ENCODE measurements at places on chromosomes 3 and 15.

DNA sequence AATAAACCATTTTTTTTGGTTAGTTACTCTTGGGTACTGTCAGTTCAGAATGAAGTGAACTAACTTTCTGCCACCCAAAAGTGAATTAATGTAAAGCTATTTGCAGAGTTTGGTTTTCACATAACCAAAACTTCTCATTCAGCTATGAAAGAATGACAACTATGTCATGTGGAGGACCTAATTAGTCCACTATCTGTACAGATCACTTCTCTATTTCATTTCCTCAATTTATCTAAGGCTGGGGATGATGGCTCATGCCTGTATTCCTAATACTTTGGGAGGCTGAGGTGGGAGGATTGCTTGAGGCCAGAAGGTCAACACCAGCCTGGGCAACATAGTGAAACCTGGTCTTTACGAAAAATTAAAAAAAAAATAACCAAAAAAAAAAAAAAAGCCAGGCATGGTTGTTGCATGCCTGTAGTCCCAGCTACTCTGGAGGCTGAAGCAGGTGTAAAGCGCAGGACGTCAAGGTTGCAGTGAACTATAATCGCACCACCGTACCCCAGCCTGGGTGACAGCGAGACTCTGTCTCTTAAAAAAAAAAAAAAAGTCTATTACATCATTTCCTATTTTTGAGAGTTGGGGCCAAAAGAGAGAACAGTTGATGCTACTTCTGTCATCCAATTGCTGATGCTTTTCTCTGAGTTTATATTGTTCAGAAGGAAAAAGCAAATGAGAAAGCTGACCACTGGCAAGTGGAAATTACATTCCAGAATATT is 8.7 kb downstream of the HYPK start:
- no peak for DNase-seq

DNA sequence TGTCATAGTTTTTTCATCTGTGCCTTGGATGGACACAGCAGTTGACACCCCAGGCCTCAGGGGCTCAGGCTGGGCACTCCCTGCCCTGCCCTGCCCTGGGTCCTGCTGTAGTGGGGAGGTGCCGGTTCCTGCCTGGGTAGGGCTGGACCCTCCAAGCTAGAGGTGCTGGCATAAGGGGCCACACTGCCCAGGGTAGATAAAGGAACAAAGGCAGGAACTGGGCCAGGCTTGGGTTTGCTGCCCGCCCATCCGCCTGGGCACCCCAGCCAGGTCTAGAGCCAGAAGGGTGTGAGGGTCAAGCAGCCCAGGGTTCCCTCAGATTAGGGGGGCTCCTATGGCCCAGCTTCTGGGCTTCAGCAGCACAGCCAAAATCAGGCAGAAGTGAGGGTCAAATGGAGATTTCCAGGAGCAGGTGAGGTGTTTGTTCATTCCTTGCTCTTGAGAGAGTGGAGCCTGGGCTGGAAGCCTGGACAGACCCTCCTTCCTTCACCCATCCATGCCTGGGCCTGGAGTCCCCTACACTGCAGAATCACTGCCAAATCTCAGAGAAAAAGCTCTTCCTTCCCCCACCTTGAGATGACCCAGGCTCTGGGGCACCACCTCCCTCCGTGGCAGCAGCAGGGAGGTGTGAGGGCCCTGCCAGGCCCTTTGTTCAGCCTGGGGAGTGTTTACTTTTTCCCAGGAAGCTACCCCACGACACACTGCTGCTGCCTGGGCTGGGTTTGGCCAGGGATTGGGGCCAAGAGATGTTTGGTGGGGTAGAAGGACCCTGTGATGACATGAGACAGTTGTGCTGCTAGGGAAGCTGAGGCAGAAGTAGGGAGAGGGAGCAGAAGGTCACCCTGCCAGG is 7.1 kb downstream of the SEMA3F start:
- no peak for DNase-seq

- DNase-seq, result peak; percentile 94
Observed at GRCh38 chr15:62758126-62758951, 284.2 kb upstream of the TPM1 start.

DNA sequence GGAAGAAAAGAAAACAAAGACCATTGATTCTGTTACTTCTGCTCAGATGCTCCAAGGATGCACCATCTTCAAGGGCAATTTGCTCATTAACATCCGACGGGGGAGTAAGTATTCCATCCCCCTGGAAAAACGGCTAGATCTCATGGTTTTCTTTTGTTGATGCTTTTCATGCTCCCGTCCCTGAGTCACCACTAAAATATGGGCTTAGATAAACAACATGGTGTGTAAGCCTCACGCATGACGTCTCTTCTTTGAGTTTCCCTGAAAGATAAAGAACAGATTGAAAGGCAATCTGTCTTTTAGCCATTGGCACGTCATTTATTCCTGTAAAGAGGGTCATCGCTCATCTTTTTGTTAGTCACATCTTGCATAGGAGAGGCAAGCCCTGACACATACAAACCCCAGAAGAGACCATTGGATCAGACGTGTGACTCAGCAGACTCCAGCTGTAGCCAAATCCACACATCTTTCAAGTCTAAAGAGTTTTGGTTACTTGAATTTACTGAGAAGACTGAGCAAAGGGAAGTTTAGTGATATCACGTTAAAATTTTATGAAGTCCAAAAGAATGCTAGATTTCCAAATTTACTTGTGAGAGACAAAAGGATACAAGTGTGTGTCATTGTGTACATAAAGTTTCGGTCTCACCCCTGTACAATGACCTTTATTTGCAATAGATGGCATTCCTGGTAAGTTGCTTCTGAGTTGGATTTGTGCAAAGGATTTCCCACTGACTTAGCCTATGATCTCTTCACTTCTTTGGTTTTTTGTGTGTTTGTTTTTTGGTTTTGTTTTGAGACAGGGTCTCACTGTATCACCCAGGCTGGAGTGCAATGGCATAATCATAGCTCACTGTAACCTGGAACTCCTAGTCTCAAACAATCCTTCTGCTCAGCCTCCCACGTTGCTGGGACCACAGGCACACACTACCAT is 110.5 kb downstream of the PGPEP1L start:
- DNase-seq, result peak; percentile 100

DNA sequence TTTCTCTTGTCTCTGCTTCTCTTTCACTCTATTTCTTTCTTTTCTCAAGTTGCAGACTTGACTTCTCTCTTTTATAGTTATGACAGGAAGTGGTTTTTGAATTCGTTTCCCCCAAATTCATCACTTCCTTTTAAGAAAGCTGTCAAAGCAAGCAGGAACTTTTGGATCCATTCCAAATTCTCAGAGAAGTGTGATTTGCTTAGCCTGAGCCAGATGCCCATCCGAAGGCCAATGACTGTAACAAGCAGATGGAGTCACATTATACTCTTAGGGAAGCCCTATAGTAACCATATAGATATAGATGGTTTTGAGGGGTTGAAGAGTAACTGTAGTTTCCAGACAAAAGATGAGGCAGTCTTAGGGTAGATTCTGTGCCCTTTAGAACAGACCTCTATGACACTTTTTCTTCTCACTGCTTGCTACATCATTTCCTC is 592.0 kb upstream of the KCNMB2 start:
- no peak for DNase-seq

DNA sequence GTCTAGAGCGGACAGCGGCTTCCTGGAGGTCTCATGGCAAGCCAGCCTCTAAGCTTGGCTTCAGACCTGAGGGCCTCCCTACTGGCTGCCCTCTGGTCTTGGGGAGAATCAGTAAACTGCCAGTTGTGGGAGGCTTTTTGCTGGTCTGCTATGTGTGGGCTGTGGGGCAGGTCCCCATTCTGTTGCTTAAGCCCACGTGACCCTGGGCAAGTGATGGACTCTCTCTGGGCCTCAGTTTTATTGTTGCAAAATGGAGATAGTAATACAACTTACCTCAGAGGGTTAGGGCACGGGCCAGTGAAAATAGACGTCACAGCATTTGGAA is 61.7 kb downstream of the SLC6A6 start:
- no peak for DNase-seq

DNA sequence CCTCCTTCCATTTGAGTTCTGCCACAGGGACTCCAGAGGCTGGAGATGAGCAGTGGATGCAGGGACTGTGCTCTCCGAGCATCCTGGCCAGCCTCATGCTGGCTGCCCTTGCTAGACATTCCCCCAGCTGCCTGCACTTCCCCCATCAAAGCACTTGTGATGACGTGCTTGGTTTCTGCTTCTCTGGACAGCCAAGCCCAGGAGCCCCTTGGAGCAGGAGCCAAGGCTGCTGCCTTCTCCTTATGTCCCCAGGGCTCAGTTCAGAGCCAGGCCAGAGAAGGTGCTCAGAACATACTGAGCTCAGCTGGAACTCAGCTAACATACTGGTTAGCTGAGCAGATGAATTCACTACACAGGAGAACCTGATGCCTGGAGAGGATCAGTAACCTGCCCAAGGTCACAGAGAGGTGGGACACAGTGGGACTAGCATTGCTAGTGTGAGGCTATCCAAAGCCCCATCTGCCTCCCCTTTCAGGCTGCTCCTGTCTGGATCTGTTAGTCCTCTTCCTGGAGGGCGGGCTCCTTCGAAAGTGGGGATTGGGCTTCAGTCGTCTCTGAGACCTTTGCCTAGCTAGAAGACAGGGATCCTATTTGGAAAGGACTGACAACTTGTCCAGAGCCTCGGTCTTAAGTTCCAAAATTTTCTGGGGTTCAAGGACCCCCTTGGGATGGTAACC is 4.3 kb downstream of the PCBP4 start:
- DNase-seq, result peak; percentile 20

DNA sequence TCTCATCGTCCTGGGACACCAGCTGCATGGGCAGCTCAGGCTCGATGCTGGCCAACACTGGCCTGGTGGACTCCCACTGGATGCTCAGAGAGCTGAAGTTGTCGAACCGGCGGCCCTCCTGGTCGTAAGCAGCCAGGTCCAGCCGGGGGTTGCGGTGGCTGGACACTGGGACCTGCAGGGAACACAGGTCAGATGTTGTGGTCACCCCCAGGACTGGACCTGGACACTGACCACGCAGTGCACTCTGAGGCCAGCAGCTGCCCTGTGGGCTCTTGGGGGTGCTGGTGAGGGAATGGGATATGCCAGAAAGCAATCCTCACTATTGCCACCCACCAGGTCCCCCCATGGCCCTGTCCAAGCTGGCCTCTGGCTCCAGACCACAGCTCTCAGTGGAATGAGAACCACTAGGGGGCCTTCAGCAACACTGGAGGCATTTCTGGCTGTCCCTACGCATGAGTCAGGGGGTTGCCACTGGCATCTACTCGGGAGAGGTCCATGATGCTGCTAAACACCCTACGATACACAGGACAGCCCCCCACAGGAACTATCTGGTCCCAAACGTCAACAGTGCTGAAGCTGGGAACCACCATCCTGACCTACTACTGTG is 66.1 kb downstream of the NUP210 start:
- no peak for DNase-seq

DNA sequence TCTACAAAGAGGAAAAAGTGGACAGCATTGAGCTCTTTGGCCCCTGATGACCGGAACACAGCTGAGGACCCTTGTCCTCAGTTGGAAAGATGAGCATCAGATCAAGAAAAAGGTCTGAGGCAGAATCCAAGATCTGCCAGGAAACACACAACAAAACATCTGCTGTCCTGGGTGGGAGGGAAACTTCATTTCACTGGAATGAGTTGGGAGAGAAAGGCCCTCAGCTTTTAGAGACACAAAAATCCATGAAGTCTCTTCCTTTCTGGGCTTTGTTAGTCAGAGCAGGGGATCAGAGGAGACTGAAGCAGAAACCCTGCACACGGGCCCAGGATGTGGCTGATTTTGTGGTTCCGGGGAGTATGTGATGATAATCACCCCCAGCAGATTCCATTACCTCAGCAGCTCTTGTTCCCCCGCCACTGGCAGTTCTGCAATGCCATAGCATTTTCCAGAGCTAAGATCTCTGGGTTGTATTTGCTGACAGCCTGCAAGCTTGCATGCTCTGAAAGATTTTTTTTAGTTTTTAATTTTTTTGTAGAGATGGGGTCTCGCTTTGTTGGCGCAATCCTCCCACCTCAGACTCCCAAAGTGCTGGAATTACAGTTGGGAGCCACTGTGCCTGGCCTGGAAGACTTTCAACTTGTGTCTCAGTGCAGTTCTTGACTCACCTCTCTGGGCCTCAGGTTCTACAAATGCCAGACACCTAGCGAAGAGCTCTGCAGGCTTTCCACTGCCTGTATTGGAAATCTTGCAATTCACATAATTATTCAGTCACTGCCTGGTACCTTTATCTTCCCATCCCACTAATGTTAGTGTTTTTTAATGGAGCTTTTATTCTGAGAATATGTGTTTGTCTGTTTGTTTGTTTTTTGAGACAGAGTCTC is 5.8 kb upstream of the TATDN2 start:
- peak; percentile 91 for DNase-seq

DNA sequence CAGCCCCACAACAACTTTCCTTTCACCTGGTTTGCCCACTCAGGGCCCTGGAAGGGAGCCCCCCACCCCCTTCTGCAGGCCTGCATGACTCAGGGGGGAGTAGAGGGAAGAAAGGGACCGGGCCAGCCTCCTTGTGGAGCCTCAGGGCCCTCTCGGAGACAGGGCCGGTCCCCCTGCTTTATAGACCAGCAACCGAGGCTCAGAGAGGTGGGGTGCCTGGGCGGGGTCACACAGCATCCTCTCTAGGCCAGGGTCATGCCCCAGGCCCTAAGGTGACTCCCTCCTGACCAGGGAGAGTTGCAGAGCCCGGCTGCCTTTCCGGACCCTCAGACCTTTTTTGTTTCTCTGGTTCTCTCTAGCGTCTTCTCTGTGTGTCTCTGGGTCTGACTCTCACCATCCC is 211.3 kb downstream of the TBC1D2B start:
- DNase-seq, result no peak

DNA sequence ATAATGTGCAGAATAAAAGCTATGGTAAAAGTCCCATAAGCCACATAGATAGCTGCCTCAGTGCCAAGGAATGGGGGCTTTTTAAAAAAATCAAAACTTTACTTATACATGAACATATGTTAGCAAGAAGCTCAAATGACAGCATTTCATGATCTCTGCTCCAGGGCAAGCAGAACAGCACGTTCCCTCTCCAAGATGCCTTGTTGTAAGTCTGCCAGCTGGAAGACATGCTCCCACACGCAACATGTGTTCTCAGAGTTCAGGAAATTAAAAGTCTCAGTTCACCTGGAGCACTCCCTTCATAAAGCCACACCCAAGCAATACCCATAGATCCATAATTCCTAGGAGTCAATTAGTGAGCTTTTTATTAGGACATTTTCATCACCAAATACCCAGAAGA is 52.2 kb downstream of the ABI3BP start:
- DNase-seq, result no peak

DNA sequence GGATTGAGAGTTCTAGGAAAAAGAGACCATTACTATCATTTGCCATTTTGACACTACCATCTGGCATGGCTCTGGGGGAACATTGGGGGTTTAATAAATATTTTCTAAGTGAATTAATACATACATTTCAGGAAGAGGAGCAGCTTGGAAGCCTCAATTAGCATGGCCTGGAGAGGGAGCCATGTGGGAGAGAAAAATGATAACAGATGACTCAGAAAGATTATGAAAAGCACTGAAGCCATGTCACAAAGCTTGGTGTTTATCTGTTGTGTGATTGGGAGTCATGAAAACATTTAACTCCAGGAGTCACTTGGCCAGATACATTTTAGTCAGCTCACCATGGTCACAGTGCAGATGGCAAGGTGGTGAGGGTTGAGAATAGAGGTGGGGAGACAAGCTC is 121.0 kb downstream of the SSR3 start:
- peak; percentile 5 for DNase-seq

DNA sequence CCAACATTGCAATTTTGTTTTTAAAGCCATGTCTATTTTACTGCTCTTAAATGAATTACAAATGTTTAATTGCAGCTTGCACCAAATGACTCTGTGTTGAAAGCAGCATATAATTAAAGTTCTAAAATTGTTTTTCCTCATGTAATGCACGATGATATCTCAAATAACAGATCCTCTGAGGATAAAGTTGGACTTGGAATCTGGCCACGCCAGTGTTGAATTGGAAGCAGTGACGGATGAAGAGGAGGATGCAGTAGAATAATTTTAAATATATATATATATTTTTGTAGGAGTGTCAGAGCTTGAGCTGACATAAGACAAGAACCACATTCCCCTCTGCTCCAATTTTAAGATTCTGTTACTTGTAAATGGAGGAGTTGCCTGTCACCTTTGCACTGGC is 406.6 kb upstream of the DPPA4 start:
- DNase-seq, result no peak
